ENCODE measurements at places on chromosomes 7 and 10.

GRCh38 chr10:7826971-7827370, 8.7 kb downstream of the TAF3 start:
- DNase-seq, result peak; percentile 3

DNA sequence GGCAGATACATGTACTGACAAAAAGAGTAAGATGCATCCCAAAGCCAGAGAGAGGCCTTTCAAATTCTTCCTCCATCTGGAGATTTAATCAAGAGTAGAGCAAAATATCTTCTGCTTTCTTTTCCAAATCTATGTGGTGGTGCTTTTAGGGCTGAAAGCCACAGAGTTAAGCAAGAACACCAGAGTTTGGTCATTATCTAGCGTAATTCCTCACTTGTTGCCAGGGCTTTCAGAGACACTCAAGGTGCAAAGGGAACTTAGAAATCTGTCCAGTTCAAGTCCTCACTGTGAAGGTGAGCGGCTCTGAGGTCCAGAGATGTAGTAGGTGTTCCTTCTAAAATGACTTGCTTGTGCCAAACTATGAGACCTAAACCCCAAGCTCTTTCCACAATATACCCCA, 10.9 kb upstream of the NFE2L3 start:
- DNase-seq, result peak; percentile 60

DNA sequence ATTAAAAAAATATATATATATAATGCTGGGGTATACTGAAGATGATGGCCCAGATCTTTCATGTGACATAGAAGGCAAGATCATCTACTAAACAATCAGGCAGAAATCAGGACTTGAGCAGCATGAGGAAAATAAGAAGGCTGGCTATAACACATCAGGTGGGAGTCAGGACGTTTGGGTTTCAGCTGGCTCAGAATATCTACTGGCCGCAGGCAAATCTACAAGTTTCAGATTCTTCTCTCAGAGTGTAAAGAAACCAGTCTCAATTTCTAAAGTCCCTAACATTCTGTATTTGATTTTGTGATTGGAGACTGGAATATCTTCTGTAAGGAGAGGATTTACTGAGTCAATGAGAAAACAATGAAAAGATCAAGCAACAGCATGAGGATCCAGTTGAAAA, 37.7 kb upstream of the FAM3C start:
- no peak for DNase-seq

DNA sequence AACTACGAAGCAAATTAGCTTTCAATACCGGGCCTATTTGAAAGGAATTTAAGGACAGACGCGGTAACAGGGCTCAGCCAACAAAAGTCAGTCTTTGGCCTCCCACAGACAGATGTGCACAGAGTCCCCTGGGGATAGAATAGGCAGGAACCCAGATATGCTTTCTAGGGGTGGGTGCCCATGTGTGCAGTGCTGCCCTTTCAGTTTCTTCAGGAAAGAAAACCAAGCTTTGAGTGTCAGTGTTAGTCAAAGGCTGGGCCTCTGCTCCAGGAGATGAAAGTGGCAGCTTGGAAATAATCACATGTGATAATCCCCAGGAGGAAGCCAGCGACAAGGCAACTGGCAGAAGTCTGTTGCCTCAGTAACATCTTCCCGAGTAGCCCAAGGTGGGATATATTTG, 43.8 kb upstream of the CSTF2T start:
- peak; percentile 4 for DNase-seq

DNA sequence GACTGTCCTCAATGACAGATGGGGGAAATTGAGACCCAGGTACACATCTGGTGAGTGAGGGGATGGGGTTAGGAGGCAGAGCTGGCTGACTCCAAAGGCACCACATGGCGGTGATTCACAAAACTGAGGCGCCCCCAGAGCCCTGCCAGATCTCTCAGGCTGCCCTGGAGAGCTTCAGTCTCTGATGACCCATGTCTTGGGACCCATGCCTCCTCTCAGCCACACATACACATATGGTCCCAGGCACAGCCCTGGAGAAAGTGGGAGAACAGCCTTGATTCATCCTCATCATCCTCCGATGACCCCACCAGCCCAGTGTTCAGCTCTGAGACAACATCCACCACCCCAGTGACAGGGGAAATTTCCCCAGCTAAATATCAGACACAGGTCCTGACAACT, 426.0 kb downstream of the RPS24 start:
- DNase-seq, result no peak

GRCh38 chr10:78396754-78397153, 363.1 kb downstream of the RPS24 start:
- no peak for DNase-seq

GRCh38 chr10:46560381-46560780, 3.9 kb upstream of the GPRIN2 start:
- DNase-seq, result no peak

DNA sequence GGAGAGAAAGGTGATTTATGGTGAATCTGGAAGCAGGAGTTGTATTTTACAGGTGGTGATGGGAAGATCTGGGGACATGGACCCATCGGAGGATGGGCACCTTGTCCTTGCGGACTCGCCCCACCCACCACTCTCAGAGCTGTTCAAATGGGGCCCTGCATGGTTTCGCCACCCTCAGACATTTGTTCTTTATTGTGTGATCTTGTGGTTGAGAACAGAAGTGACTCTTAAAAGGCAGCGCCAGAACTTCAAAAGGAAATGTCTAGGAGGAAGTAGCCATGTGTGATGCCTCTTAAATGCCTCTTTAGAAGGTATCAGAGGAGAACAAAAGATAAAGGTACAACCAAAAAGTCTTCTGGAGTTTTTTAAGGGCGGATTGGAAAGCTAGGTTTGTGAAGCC, 205.7 kb downstream of the KIAA1217 start:
- DNase-seq, result no peak

GRCh38 chr7:45435131-45435530, 139.0 kb upstream of the ADCY1 start:
- no peak for DNase-seq

GRCh38 chr10:97333601-97334369, 744 bp downstream of the FRAT2 start:
- DNase-seq, result peak; percentile 94

DNA sequence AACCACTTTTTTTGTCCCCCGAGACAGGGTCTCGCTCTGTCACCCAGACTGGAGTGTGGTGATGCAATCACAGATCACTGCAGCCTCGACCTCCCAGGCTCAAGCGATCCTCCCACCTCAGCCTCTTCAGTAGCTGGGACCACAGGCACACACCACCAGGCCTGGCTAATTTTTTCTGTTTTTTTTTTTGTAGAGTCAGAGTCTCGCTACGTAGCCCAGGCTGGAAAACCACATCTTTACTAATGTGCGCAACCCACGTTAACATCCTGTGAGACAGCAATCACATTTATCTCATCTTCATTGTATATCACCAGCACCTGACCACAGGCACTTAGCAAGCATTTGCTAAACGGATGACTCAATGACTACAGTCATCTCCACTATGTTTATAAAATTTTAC, 77.8 kb upstream of the ATP6V0A4 start:
- peak; percentile 91 for DNase-seq

- DNase-seq, result peak; percentile 54
Observed at GRCh38 chr7:127819975-127820731, 168.2 kb downstream of the SND1 start.

- no peak for DNase-seq
Observed at GRCh38 chr7:139909379-139910050, 80.5 kb downstream of the TBXAS1 start.

DNA sequence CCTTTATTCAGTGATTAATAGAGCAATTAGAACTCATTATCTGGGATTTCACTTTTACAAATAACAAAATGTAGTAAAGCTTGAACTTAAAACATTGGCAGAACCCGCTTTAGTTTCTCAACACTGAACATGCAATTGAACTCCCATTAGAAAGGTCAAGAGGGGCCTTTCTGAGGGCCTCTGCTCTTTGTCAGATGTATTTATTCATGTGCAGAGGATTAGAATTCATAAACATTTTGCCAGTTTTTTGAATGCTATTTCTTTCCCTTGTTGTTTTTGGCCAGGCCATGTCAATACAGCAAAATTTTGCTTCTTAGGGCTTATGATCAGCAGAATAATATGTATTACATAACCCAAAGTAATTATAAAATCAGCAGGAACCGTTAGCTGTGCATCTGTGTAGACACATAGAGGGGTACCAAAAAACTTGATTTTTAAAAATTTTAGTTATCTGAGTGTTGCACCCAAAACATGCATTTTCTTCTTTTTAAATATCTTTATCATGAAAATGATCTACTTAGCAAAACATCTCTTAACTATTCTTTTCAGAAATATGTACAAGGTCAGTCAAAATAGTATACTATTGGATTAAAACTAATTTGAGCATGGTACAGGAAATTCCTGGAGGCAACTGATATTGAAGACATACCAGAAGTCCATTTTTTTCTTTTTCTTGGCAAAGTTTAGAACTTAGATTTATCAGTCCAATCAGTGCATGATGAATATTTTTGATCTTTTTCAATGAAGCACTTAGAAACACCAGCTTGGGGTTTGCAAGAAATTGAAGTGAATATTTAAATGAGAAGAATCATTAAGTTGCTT, 177.5 kb downstream of the TWIST1 start:
- no peak for DNase-seq

DNA sequence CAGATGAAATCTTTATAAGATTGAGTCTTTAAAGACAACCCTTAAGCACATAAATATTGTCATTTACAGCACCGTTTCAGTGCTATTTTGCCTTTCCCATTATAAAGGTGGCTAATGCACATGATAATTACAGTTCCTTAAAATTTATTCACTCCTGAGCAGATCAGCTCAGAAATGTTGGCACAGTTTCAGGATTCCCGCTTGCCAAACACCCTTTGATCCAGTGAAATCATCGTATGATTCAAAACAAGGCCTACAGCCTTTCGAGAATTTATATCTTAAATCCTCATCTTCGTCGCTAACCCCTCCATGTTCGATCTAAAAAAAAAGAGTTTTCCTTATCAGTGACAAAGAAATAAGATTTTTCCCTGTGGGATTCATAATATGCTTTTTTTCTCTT, 14.1 kb upstream of the SOSTDC1 start:
- no peak for DNase-seq

- no peak for DNase-seq
Observed at GRCh38 chr7:44143646-44144250, 2.6 kb upstream of the MYL7 start.

GRCh38 chr7:140367528-140367927, 30.8 kb downstream of the SLC37A3 start:
- no peak for DNase-seq

DNA sequence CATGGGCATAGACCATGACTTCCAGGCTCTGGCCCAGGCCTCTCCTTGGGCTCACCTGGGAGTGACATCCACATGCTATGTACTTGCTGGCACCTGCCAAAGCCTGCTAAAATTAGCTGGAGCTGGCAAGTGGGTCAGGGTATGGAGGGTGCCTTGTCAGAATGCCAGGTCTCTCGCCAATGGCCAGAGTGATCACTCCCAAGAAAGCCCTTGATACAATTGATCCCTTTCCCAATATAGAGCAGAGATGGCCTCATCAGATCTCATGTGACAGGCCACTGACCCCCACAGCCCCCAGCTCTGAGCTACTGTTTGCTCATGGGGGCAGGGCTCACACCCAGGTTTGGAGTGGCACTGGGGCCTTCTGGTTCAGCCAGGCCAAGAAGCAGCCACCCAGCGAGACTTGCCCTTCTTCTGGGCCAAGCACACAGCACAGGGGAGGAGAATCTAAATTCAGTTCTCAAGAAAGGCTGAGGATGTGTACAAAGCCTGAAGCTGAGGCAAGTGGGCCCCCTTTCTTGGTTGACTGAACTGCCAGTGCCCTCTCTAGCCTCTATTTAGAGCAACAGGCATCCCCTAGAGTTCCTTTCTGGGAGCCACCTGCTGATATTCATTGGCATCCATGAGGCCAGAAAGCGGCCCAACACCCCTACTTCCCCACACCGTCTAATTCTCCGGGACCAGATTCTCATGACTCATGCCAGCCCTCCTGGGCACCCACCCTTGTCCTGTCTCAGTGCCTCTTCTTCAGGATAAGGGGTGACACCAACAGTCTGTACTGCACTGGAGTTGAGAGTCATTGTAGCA, 18.9 kb upstream of the MYL7 start:
- DNase-seq, result no peak

DNA sequence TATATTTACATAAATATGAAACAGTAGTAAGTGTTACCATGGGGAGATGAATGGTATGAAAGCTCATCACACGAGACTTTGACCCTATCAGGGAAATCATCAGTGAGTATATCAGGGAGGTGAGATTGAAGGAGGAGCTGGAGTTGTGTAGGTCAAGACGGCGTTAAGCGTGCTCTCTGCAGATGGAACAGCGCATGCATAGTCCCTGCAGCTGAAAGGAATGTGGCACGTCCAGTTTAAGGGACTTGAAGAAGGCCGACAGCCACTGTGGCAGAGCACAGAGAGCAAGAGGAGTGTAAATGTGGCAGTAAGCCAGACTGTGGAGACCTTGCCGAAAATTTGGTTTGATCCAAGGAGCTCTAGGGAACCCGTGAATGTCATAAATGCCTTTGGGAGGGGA, 38.9 kb downstream of the POU6F2 start:
- DNase-seq, result no peak

DNA sequence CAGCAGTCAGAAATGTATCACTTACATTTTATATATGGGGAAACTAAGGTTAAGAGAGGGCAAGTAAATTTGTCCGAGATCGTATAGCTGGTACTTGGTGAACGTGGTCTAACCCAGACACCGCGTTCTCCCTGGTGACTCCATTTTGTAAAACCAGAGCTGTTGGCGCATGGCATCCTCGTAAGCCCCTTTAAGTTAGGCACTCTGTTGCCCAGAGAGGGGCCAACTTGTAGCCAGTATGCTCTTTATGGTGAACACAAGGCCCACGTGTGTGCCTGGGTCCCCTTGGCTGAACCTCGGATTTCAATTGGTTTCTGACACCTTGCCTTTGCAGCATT, 39.7 kb upstream of the ZNF518A start:
- no peak for DNase-seq

Measured in NB4 (cell line).